Cerebellar nuclear complex (tissue), 1 donor: ENCODE measurements at places on chromosomes 2 and 18.

DNA sequence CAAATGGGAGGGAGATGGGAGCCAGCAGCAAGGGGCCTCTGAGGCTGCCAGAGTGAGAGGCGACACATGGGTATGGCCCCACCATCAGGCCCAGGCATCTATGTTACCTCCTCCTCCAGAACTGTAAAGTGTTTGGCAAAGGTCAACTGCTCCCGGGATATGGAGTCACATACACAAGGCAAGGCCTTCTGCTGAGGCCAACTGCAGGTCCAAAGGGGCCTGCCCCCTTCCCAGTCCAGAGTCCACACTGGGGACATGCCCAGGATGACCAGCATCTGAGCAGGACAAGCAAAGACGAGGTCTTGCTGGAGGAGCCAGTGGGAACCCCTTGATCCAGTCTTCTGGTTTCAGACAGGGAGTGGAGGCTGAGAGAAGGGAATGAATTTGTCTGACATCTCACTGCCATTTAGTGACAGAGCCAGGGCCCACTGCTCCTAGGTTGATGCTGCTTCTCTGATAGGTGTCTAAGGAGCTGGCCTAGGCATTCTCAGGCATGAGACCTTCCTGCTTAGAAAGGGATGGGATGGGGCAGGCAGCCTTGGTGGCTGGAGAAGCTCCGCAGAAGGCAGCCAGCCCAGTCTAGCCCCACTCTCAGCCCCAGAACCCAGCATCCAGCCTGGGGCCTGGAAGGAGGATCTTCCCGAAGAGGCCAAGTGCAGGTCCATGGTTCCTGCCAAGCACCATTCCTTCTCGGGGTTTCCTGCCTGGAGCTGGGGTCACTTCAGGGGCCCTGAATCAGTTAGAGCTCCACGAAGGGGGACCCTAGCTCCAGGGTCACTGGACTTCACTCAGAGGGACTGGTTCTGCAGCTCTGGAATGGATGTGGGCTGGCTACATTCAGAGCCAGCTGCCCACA is 26.4 kb downstream of the EMX1 start:
- no peak for DNase-seq

DNA sequence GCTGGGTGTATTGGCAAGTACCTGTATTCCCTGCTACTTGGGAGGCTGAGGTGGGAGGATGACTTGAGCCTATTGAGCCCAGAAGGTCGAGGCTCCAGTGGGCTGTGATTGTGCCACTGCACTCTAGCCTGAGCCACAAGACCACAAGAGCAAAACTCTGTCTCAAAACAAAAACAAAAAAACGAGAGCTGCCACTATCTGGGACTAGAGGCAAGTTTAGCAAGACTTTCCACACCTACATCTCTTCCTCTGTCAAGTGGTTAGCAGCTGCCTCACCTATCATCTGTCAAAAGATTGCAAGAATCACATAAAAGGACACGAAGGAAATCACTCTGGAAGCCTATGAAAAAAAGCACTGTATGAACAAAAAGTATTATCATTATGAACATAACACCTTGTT is 55.2 kb upstream of the RIOK3 start:
- DNase-seq = no peak

- DNase-seq = no peak
Observed at GRCh38 chr18:8707556-8708300, 2.4 kb downstream of the MTCL1 start.

DNA sequence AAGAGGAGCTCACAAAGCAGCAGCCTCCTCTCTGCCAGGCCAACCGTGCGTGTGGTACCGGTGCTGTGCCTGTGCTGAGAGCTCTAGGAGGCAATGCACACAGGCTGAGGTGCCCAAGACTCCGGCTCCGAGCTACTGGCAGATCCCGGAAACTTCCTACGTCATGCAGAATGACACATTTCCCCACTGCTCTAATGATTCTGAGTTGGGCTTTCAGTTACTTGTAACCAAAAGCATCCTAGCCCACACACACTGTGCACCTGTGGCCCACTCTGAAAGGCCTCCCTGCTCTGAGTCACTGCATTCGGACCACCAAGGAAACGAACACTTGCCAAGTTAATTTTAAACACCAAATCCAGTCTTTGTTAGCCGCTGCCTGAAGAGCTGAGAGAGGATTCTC is 9.3 kb upstream of the RNU4ATAC start:
- no peak for DNase-seq

- no peak for DNase-seq
Observed at GRCh38 chr2:169900686-169901085, 73.4 kb downstream of the UBR3 start.

DNA sequence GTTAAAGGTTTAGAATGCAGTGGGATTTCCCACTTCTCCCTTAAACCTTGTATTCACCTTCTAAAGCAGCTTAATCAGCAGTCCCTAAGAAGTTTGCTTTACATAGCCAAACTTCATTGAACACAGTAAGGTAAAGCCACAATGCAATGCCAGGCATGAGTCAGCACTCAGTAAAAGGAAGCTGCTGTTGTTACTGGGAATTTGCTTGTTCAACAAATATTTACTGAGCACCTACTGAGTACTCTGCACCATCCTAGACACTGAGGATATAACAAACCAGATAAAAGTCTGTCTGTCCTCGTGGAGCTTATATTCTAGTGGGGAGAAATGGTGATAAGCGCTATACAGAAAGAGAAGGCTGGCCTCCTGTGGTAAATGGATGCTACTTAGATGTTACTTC is 162.7 kb downstream of the PKP4 start:
- no peak for DNase-seq

GRCh38 chr2:240299710-240300068 is 135.8 kb upstream of the GPC1 start:
- no peak for DNase-seq

DNA sequence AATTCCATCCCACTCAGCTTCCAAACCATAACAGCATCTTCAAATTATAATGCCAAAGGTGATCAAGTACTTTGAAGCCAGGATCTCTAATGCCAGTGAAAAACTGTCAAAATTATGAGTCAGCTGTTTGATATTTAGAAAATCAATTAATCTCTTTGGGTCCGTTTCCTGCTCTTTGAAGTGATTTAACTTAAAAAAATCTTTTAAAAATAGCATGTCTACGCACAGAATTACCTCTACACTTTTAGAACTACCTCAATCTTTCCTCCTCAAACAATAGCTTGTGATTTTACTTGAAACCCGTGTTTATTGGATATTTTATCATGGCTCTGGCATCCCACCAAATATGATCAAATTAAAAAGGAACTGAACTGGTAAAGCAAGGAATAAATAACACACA is 31.3 kb upstream of the TANK start:
- no peak for DNase-seq

- no peak for DNase-seq
Observed at GRCh38 chr2:17799301-17800120, 16.7 kb upstream of the MSGN1 start.

DNA sequence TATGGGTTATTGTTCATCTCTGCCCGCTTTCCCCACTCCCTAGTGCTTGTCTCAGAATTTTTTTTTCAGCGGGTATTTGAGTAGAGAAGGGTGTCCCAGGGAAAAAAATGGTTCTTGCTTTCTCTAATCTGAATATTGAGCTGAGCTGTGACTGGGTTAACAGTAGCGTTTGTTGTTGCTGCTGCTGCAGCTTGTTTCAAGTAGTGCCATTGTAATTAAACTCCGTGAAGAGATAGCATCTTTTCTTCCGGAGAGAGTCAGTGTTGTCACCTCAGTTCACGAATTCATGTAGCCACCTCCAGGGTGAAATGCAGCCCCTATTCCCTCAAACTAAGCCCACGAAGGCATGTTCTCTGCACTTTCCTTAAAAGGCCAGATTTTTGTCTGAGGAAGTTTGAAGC is 1.5 kb upstream of the AAK1 start:
- DNase-seq = no peak

- no peak for DNase-seq
Observed at GRCh38 chr2:240021488-240022104, 3.5 kb downstream of the NDUFA10 start.

DNA sequence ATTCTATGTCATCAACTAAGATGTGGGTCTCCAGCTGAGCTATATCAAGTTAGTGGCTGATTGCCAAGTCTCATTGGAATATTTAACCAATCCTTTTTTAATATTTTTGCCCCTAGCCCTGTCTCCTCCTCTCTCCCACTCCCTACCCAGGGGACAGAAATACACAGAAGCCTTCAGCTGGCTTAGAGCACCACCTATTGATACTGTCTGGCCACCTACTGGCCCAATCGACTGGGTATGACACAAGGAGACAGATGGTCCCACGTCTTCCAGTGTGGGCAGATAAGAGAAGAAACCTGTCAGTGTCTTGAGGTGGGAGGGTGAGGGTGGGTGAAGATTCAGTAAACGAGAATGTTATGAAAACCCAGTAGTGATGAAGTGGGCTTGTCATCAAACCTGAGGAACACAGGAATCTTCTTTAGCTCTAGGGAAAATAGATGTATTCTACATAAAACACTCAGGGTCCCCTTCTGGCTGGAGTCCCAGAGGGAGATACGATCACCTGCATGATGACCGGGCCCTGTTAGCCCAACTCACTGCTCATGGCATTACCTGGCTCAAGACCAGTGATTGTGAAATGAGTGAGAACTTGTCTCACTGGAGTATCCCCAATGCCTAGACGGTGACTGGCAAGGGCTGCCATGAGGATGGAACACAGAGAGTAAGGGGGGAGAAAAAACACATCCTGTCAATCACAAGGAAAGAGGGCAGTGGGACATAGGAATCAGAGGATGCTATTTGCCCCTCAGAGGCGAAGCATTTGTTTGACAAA is 26.7 kb downstream of the POLR1A start:
- no peak for DNase-seq

GRCh38 chr2:145161656-145162055 is 641.7 kb upstream of the ZEB2 start:
- no peak for DNase-seq

DNA sequence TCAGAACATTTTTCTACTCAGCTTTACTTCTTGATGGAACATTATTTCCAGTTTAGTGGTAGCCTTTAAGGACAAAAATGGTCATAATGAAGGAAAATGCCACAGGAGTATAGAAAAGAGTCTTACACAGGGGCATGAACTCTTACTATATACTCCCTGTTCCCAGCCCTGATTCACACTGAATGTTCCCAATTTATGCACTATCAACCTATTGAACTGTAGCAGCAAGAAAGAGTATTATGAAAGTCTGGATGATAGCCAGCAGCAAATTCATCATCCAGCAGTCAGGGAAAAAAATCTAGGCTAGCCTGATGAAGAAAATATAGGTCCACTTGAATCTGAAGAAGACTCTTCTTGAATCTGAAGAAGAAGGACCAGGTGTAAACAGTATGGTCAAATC is 1170.3 kb upstream of the CHAC2 start:
- DNase-seq = no peak

DNA sequence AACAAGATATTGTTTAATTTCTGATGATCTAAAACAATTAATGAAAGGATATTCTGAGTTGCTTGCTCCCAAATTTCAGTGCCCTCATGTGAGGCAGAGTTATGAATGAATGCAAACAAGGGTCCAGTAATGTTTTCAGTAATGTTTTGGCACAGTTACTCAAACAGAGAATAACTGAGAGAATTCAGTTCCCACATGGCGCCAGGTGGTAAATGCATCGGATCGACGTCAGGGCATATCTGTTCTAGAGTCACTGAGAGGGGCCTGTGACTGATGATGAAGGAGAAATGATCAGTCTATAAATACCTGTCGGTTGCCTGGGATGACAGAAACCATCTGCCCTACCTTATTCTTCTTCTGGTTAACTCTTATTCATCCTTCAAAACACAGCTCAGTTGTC is 81.4 kb downstream of the KCNS3 start:
- no peak for DNase-seq

DNA sequence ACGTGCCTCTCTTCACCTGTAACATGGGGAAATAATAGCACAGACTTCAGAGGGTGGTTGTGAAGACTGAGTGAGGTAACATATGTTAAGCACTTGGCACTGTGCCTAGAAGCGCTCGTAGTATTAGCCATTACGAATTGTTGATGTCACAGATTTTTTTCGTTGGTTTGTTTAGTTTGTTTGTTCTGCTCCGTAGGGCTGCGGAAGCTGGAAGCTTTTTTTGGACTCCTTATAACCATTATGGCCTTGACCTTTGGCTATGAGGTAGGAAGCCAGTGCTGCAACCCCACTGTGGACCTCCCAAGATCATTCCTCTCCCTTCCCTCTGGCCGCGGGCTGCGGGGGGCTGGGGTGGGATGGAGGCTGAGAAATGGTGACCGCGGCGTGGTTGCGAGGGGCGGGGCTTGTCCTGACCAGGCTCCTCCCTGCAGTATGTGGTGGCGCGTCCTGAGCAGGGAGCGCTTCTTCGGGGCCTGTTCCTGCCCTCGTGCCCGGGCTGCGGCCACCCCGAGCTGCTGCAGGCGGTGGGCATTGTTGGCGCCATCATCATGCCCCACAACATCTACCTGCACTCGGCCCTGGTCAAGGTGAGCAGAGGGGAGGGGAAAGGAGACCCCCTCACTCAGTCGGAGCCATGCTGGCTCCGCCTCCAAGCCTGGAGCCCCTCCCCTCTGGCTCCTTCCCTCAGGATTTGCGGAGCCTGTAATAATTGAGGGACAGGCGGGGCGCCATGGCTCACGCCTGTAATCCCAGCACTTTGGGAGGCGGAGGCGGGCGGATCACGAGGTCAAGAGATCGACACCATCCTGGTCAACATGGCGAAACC is 5.5 kb downstream of the SLC11A1 start:
- DNase-seq = no peak

GRCh38 chr18:28078849-28079248 is 98.1 kb downstream of the CDH2 start:
- no peak for DNase-seq

GRCh38 chr18:59959073-59959472 is 59.3 kb downstream of the PMAIP1 start:
- DNase-seq = no peak

GRCh38 chr2:151668737-151669136 is 65.5 kb downstream of the NEB start:
- no peak for DNase-seq

GRCh38 chr2:237864940-237865622 is 5.7 kb downstream of the RAMP1 start:
- DNase-seq = no peak

GRCh38 chr18:10482985-10483949 is 28.8 kb downstream of the APCDD1 start:
- DNase-seq = no peak

- DNase-seq = no peak
Observed at GRCh38 chr2:177758591-177759371, 313.8 kb downstream of the PDE11A start.

- DNase-seq = no peak
Observed at GRCh38 chr2:18433872-18434271, 126.6 kb downstream of the RDH14 start.

DNA sequence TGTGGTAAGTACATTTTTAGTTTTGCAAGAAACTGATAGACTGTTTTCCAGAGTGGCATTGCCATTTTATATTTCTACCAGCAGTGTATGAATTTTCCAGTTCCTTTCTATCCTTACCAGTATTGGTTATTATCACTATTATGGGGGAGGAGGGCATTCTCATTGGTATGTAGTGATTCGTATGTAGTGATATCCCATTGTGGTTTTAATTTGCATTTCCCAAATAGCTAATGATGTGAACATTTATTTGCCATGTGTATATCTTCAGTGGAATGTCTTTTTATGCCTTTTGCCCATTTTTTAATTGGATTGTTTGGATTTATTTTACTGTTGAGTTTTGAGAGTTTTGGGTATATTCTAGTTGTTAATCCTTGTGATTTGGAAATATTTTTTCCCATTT is 16.9 kb downstream of the EIF5B start:
- DNase-seq = no peak
